ENCODE measurements at places on chromosomes 5 and 9.

DNA sequence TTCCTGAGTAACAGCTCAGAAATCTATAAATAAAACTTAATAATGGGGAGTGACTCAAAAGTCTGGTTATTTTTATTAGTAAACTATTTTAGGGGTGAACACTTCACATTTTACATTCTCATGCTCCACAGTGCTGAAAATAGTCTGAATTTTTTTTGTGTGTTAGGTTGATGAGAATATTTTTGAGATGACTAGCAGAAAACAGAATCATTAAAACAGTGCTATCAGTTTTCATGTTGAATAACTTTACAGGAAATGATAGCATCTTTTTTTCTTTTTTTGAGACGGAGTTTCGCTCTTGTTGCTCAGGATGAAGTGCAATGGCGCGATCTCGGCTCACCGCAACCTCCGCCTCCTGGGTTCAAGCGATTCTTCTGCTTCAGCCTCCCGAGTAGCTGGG, 60.3 kb downstream of the TMC1 start:
- DNase-seq: no peak

GRCh38 chr9:826500-827280, 14.8 kb upstream of the DMRT1 start:
- no peak for DNase-seq

- DNase-seq: no peak
These were observed 17.8 kb downstream of the ENTREP1 start for GRCh38 chr9:69342769-69343168.

- DNase-seq: no peak
These were observed 488.6 kb upstream of the PTGER4 start for GRCh38 chr5:40191150-40191549.

DNA sequence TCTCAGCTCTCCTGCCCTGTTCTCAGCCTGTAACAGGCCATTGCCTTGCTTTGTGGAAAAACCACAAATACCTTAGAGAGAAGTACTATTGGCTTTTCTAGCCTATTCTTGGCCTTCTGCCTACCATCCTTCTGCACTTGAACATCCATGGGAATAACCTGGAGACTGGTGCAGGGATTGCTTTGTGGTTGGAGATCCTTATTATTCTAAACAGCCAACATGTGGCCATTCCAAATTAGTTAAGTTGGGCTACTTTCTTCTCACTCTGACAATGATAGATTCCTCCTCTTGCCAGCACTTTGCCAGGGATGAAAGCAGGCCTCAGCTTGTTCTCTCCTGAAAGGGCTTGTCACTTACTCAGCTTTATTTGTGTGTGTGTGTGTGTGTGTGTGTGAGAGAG, 240.4 kb downstream of the GLIS3 start:
- DNase-seq: no peak

- DNase-seq: no peak
These were observed 66.2 kb downstream of the CDC42SE2 start for GRCh38 chr5:131330031-131330430.

GRCh38 chr5:144207875-144208444, 37.3 kb downstream of the KCTD16 start:
- DNase-seq: peak; percentile 9

- no peak for DNase-seq
These were observed 131.4 kb upstream of the SHB start for GRCh38 chr9:38200431-38200830.

- no peak for DNase-seq
These were observed 998.9 kb upstream of the CDH6 start for GRCh38 chr5:30194595-30194994.

- DNase-seq: no peak
These were observed 179.4 kb downstream of the CFAP90 start for GRCh38 chr5:7671381-7671993.

- DNase-seq: no peak
These were observed 372.0 kb upstream of the MPDZ start for GRCh38 chr9:13651526-13651925.

GRCh38 chr5:149651686-149652085, 70.4 kb downstream of the ARHGEF37 start:
- DNase-seq: no peak

GRCh38 chr5:125006011-125006685, 259.7 kb upstream of the ZNF608 start:
- DNase-seq: no peak

GRCh38 chr9:37923118-37923795, 19.3 kb upstream of the SLC25A51 start:
- DNase-seq: no peak

GRCh38 chr9:1152171-1152570, 102.0 kb downstream of the DMRT2 start:
- DNase-seq: no peak

DNA sequence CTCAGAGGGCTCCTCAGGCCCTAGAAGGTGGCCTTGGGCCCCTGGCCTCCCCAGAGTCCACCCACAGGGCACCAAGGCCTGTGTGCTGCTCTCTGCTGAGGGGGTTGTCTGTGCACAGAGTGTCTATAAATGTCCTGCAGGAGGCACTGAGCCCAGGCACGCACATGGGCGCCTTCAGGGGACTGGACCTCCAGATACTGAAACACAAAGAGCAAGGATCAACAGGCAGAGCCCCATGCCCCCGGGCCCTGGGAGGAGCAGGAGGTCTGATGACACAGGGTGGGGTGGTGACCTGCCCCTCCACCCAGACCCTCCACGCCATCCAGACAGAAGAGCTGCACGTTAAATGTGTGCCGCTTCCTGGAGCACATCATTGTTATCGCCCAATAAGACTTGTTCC, 64.6 kb upstream of the SIMC1 start:
- no peak for DNase-seq

DNA sequence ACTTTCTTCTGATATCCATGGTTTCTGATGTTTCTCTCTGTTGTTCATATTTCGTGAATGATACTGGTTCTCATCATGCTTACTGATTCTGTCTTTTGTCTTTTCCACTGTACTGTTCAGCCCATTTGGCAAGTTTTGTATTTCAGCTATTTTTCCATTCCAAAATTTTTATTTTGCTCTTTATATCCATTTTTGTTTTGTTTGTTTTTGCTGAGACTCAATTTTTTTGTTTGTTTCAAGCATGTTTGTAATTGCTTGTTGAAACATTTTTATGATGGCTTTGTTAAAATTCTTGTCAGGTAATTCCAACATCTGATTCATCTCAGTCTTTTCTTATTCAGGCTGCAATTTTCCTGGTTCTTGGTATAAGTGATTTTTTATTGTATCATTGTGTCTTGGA, 64.0 kb downstream of the ERCC6L2 start:
- no peak for DNase-seq

- no peak for DNase-seq
These were observed 1.1 kb upstream of the GNPDA1 start for GRCh38 chr5:142013734-142014521.

DNA sequence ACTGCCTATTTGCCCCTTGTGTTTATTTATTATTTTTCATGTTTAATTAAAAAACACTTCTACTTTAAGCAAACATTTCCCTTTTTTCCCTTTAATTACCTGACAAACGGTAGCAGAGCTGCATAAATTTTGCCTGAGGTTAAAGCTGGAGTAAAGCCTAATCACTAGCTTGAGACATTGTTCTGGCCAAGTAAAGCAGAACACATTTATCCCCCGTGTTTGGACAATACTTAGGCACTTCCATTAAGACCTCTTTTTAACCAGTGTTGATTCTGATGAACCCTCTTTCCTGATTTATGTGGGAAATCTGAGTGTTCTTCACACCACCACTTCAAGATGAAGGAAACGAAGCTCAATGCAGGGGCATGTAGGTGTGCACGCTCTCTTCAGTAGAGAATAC, 54.5 kb downstream of the BNC2 start:
- DNase-seq: no peak

- no peak for DNase-seq
These were observed 349.1 kb downstream of the ZNF608 start for GRCh38 chr5:124397317-124397716.

GRCh38 chr5:31047621-31048020, 145.9 kb upstream of the CDH6 start:
- no peak for DNase-seq
